ENCODE measurements at places on chromosomes 16 and 17.

DNA sequence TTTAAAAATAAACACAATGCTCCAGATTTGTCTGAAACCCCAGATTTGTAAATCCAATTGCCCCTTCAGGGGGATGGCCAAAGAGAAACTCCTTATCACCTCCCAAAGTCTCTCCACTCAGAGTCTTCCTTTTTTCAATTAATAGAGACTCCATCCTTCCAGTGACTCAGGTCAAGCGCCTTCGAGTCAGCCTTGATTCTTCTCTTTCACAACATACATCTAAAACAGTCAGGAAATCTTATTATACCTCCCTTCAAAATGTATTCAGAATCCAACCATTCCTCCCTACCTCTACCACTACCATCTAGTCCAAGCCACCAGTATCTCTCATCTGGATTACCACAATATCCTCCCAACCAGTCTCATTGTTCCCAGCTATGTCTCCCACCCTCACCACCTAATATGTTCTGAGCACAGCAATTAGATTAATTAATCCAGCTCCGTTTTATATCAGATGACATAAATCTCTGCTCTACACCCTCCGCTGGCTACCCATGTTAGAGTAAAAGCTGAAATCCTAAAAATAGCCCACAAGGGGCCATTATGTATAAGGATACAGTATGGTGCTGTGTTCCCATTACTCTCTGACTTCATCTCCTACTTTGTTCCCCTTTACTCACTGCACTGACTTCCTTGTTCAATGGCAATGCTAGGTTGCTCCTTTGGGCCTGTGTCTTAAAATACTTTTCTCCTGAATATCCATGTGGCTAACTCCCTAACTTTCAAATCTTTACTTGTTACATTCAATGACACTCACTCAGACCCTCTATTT lies 11.8 kb downstream of the SIAH1 start:
- DNase-seq: no peak
- peaks cover 30% of the 10 kb centered on the region for H3K4me1 ChIP-seq
- no peak overlapping the region for H3K4me3 ChIP-seq
- H3K27me3 ChIP-seq: no peaks in the 10 kb centered on the region

DNA sequence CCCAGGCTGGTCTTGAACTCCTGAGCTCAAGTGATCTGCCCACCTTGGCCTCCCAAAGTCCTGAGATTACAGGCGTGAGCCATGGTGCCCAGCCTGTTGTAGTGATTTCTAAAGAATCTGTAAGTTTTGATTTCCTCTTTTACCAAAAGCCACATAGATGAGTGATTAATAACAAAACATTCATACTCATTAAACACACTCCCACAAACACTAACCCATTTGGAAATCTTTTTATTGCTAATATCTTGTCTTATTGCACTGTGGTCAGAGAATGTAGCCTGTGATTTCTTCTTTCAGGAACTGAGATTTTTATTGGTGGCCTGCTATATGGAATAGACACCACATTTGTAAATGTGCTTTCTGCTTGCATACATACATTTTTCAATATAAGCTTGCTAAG lies 31.6 kb downstream of the MYH10 start:
- H3K27me3 ChIP-seq: peaks cover 3% of the 10 kb centered on the region
- no peak for DNase-seq
- no peaks in the 10 kb centered on the region for H3K4me1 ChIP-seq
- no peak overlapping the region for H3K27ac ChIP-seq
- no peak overlapping the region for H3K4me3 ChIP-seq

- H3K27me3 ChIP-seq: no peaks in the 10 kb centered on the region
- H3K27ac ChIP-seq: peak overlapping the region; percentile 32
- no peak for DNase-seq
Observed at GRCh38 chr17:78170692-78171590, 2.6 kb downstream of the SYNGR2 start.

- no peaks in the 10 kb centered on the region for H3K4me1 ChIP-seq
- no peak overlapping the region for H3K27ac ChIP-seq
- H3K36me3 ChIP-seq: no peaks in the 10 kb centered on the region
- no peak overlapping the region for H3K4me3 ChIP-seq
Observed at GRCh38 chr16:55849536-55849935, 16.6 kb upstream of the CES1 start.

DNA sequence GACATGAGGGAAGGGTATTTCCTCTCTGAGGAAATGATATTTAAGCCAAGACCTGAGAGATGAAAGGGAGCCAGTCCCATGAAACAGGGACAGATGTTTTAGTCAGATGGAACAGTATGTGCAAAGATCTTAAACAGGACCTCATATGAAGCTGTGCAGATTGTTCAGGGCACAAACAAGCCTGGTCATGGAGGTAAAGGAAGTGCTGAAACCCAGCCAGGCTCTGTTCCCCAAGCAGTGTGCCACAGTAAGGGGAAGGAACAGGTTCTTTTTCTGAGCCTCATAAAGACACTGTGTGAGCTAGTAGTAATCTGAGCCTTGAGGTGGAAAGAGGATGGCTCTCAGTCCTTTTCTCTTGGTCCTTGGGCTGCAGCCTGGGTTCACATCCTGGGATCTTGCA lies 159.9 kb downstream of the ANKFN1 start:
- no peak for DNase-seq
- no peaks in the 10 kb centered on the region for H3K36me3 ChIP-seq
- peaks cover 2% of the 10 kb centered on the region for H3K4me1 ChIP-seq
- H3K27ac ChIP-seq: no peak overlapping the region
- H3K4me3 ChIP-seq: no peak overlapping the region

DNA sequence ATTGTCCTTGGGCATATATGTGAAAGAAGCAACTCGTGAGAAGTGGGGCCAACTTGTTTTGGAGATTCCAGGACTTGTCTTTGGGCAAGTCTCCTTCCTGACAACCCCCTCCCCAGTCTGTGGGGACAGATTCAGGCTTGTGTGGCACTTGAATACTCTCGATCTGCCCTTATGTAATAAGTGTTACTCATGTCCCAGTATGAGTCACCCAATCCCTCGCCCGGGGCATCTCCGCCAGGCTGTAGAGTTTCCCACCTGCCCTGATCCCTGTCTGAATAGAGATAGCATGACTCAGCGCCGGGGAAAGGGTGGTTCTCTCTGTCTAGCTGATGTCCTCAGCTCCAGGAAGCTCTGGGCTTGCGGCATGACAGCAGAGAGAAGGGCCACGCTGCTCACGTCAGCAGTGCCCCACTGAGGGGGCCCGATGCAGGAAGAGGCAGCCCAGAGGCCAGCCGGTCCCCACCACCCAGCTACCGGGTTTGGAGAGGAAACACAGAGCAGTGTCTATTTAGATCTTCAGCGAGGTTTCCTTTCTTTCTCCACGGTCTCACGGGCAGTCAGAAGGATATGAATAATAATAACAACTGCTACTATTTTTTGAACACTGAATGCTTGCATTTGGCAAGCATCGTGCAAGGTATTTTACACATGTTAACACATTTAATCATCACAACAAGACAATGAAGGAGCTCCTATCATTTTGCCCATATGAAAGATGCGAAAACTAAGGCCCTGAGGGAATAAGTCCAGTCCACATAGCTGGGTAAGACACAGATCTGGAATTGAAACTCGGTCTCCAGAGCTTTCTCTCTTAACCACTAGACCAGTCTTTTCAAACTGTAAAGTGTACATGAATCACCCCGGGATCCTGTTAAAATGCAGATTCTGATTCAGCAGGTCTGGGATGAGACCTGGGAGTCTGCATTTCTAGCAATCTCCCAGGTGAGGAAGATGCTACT lies 426.7 kb upstream of the MAF start:
- H3K4me1 ChIP-seq: peaks cover 9% of the 10 kb centered on the region
- H3K4me3 ChIP-seq: no peak overlapping the region
- no peaks in the 10 kb centered on the region for H3K27me3 ChIP-seq
- H3K36me3 ChIP-seq: no peaks in the 10 kb centered on the region
- peak; percentile 30 for DNase-seq

- no peak overlapping the region for H3K27ac ChIP-seq
- DNase-seq: no peak
- H3K27me3 ChIP-seq: no peaks in the 10 kb centered on the region
- H3K36me3 ChIP-seq: peaks cover 35% of the 10 kb centered on the region
- peaks cover 79% of the 10 kb centered on the region for H3K4me1 ChIP-seq
Observed at GRCh38 chr16:10936272-10936984, 5.8 kb downstream of the DEXI start.

DNA sequence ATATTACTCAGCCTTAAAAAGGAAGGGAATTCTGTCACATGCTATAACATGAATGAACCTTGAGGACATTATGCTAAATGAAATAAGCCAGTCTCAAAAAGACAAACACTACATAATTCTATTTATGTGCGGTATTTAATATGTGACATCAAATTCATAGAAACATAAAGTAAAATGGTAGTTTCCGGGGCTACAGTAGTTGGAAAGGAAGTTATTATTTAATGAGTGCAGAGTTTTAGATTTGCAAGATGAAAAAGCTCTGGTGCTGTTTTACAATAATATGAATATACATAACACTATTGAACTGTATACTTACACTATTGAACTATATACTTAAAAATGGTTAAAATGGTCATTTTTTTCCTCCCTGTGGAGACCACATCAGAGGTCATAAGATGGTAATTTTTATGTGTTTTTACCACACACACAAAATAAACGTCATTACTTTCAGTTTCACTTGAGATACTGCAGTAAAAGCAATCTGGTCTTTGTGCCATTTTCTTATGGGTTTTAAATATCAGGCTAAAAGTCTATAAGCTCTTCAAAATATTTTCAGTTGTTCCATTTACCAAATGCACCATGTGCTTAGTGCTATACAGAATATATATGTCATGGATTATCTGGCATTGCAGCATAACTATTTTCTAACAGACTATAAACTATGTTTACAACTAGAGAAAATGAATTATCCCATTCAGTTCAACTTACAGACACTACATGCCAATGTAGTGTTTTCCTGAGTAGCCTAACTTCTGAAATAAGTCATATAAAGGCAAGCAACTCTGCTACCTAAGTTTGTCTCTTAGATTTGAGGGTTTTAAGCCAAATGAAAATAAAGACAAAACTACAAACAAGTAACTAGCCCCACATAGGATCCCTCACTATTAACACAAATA lies 90.9 kb downstream of the SPAG9 start:
- H3K4me1 ChIP-seq: peaks cover 27% of the 10 kb centered on the region
- no peak for DNase-seq
- peak overlapping the region; percentile 96 for H3K27ac ChIP-seq
- peaks cover 18% of the 10 kb centered on the region for H3K36me3 ChIP-seq

- H3K27ac ChIP-seq: no peak within 1 kb of the TSS
- no peak within 1 kb of the TSS for H3K4me3 ChIP-seq
- peaks cover 8% of the 10 kb centered on the region for H3K4me1 ChIP-seq
- no peaks in the 10 kb centered on the region for H3K36me3 ChIP-seq
- DNase-seq: no peak
- peaks cover 2% of the 10 kb centered on the region for H3K27me3 ChIP-seq
Observed at GRCh38 chr17:16971458-16972338, at the start of gene TNFRSF13B. TSS of gene TNFRSF13B (minus strand) at chr17:16972118. CDS start at chr17:16972075, 43 bp downstream.

GRCh38 chr17:8997994-8998628 lies 23.2 kb upstream of the NTN1 start:
- no peak overlapping the region for H3K4me3 ChIP-seq
- peaks cover 13% of the 10 kb centered on the region for H3K4me1 ChIP-seq
- no peak overlapping the region for H3K27ac ChIP-seq
- H3K27me3 ChIP-seq: peaks cover 35% of the 10 kb centered on the region

DNA sequence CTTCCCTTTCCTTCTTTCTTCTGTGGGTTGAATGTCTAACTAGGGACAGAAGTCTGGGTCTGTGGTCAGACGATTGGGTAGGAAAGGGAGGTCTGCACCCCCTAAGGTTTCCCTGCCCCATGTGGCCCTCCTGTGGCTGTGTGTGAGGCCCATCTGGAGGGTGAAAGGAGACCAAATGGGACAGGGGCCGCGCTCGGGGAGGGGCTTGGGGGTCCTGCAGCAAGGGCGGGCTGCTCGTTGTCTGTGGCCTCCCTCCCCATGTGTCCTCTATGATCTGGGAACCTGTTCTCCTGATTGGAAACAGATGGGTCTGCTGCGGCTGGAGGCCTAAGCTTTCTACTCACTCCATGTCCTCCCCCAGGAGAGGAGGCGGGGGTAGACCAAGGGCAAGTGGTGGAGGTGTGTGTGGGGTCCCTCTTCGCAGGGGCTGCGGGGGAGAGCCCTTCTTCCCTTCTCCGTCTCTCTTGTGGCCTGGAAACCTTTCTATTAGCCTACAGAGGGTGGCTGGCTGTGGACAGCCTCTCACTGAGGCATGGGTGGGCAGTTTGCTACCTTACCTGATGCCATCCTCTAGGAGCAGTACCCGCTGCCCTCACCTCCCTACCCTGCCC lies 18.6 kb downstream of the IGFBP4 start:
- peaks cover 9% of the 10 kb centered on the region for H3K27me3 ChIP-seq
- H3K4me3 ChIP-seq: no peak overlapping the region
- peaks cover 7% of the 10 kb centered on the region for H3K4me1 ChIP-seq
- peaks cover 9% of the 10 kb centered on the region for H3K36me3 ChIP-seq

DNA sequence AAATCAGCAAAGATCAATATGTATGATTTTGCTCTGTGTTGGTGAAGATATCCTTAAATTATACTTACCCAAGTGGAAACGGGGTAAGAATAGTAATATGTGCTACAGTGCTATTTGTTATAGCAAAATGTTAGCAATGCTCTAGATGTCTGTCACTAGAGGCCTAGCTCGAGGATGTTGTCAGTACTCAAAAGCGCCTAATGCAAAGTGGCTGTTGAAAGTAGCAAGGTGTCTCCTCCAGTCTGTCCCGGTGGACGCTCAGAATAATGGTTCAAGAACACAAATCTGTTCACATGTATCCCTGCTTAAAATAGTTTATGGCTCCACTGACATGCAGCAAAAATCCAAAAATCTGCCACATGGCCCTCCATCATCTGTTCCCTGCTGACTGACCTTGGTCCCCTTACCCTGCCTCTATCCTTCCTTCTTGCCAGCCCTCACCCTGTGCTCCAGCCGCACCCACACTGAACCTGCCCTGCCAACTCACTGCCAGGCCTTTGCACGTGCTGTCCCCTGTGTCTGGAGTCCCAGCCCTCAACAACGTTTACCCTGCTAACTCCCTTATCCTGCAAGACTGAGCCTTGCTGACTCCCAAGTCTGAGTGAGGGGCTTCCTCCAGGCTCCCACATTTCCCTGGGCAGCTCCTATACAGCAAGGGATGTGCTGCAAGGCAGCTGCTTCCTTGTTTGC lies 9.6 kb upstream of the RNF112 start:
- no peaks in the 10 kb centered on the region for H3K36me3 ChIP-seq
- H3K27me3 ChIP-seq: peaks cover 9% of the 10 kb centered on the region
- no peak overlapping the region for H3K27ac ChIP-seq
- no peaks in the 10 kb centered on the region for H3K4me1 ChIP-seq

DNA sequence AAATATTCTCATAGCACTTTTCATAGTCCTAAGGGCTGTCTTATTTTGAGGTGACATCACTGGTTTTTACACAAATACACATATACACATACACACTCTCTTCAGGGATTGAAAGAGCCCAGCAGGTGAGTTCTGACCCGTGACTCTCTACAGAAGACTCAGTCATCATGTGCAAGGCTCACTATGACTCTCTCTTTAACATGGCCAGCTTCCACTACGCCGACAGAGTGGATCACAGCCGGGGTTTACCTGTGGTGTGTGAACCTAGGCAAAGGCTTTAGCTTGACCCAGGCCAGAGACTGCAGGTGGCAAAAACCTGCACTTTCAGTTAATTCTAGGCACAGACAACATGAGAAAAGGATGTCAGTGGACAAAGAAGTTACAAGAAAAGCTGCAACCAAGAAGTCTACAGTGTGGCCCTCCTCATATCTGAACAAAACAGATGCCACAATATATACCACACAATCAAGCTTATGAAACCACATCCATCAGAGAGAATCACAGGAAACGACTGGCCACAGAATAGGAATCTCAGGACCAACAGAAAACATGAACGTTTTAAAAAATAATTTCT lies 56.5 kb downstream of the CYTH1 start:
- H3K4me3 ChIP-seq: peak overlapping the region; percentile 54
- H3K36me3 ChIP-seq: peaks cover 33% of the 10 kb centered on the region
- peak overlapping the region; percentile 85 for H3K27ac ChIP-seq
- H3K4me1 ChIP-seq: peaks cover 90% of the 10 kb centered on the region
